Tibial nerve (tissue), 4 donors: ENCODE measurements at places on chromosomes 6 and 20. TPM values are rescaled to one million over a fixed set of nuclear protein-coding genes. Genes with fewer than 3 reads are reported as not detected.
A peak's percentile ranks its signal among the peaks of the same experiment; 100 is the strongest.

The MAPK13 gene
- 2.7 TPM for total RNA-seq

The SAPCD1 gene
- total RNA-seq, result 5.5 TPM

The FBXL4 gene
- total RNA-seq, result 38.0 TPM

The WASF1 gene
- total RNA-seq, result 8.5 TPM

The GNAS gene
- total RNA-seq, result 554 TPM

The RIN2 gene
- 91.5 TPM for total RNA-seq

DNA sequence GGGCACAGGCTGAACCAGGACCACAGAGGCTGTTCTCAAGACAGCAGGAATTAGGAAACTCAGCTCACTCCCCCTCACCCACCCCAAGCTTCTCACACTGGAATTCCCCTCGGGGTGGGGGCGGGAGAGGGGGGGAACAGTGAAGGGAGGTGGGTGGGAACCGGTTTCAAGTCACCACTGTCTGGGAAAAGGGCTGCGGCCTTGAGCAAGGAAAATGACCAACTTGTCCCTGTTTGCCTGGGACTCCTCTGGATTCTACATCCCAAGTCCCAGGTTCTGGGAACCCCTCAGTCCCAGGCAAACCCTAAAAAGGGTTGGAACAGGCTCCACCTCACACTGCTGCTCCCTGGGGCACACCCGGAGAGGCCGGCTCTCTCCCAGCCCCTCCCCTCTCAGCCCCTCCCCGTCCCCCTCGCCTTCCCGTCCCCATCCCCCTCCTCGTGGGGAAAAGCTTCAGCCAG is 230.7 kb downstream of the TFAP2C start:
- no peaks in the 10 kb centered on the region for H3K27me3 ChIP-seq
- H3K4me3 ChIP-seq, result no peak overlapping the region
- H3K27ac ChIP-seq, result no peak overlapping the region
- peaks cover 10% of the 10 kb centered on the region for H3K4me1 ChIP-seq
- DNase-seq, result no peak

- no peaks in the 10 kb centered on the region for H3K4me1 ChIP-seq
- H3K4me3 ChIP-seq, result no peak overlapping the region
- H3K36me3 ChIP-seq, result no peaks in the 10 kb centered on the region
- H3K27me3 ChIP-seq, result no peaks in the 10 kb centered on the region
Measured at GRCh38 chr20:6786548-6786947, 19.1 kb downstream of the BMP2 start.

DNA sequence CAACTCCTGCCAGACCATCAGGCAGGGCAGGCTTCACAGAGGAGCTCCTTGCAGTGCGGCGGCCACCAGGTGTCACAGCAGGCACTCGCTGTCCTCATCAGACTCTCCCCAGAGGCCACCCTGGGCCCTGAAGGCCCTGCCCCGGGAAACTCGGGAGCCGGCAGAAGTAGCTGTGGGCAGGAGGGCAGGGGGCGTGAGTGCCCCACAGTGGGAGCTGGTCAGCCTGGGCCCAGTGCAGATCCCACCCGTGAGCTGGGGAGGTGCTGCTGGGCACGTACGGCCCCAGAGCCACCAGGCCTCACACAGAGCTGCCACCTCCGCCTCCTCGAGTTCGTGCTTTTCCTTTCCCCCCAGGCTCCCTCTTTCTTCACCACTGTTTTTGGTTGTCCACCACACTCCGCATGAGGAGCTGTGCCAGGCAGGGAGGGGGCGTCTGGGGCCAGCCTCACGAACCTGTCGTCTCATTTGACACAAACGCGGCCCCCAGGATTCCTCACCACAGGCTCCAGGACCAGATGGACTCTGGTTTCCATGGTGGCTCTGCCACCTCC is 33.8 kb downstream of the FRMD1 start:
- no peak for DNase-seq
- H3K4me3 ChIP-seq, result no peak overlapping the region
- H3K4me1 ChIP-seq, result no peaks in the 10 kb centered on the region
- H3K27me3 ChIP-seq, result no peaks in the 10 kb centered on the region
- no peaks in the 10 kb centered on the region for H3K36me3 ChIP-seq

DNA sequence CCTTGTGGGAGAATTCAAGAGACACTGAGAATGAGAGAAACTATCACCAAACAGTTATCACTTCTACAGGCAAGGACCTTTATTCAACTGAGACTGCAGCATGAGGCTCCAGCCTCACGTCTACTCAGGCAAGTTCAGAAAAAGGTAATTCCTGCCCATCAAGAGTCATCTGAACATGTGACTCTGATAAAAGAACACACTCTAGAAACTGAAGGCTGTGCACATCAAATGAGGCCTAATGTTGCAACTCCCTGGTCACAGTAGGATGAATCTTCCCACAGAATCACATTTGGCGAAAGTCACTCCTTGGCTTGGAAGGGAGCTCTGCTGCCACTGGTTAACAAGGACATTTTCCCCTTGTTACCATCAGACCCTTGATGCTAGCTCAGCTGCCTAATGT is 71.2 kb upstream of the EMILIN3 start:
- H3K4me3 ChIP-seq, result no peak overlapping the region
- H3K36me3 ChIP-seq, result no peaks in the 10 kb centered on the region
- H3K27ac ChIP-seq, result no peak overlapping the region
- H3K4me1 ChIP-seq, result no peaks in the 10 kb centered on the region
- no peak for DNase-seq

DNA sequence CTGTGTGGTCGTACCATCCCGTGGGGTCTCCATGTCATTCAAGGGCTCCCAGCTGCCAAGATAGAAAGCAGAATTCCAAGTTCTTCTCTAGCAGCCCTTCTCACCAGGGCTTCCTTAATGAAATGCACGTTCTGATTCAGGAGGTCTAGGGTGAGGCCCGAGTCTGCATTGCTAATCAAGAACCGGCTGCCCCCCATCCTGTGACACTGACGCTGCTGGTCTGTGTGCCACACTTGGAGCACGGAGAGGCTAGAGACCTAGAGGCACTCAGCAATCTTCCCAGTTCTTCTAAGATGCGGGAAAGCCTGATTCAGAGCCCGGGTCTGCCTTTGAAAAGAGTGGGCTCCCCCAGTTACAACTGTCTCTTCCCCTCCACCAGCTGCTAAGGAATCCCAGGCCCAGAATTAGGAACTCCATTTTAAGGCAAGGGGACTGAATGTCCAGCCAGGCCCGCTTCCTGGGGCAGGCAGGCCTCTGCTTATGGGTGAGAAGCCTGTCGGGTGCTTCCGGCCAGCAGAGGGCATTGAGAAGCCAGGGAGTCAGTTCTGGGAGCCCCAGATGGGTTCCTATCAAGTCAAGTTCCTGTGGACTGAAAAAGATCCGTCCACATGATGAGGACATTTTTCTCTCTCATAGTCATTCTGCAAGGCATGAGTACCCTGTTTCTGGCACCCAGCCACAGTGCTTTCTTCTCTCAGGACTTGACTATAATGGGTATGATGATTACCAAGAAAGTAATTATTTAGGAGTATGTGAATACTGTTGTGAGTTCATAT is 69.8 kb upstream of the RIN2 start:
- H3K4me1 ChIP-seq, result no peaks in the 10 kb centered on the region
- peak; percentile 73 for DNase-seq
- no peak overlapping the region for H3K4me3 ChIP-seq
- no peaks in the 10 kb centered on the region for H3K27me3 ChIP-seq
- no peaks in the 10 kb centered on the region for H3K36me3 ChIP-seq
- H3K27ac ChIP-seq, result no peak overlapping the region

DNA sequence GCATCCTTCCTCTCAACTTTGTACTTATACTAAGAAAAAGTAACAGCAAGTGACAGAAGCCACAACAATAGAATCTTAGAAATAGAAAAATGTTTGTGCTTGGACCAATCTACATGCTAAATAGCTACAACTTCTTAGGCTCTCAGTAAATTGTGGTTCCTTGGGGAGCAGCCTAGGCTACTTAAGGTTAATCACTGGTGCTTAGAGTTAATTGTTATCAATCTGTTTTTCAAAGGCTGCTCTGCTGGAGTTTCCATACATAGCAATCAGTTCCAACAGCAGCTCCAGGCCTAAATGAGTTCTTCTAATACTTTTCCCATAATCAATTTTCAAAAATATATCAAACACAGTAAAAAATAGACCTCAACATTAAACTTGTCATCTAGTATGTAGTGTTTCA is 571.4 kb downstream of the EPHA7 start:
- DNase-seq, result no peak
- H3K36me3 ChIP-seq, result no peaks in the 10 kb centered on the region
- no peak overlapping the region for H3K27ac ChIP-seq
- H3K4me1 ChIP-seq, result no peaks in the 10 kb centered on the region
- H3K27me3 ChIP-seq, result no peaks in the 10 kb centered on the region

DNA sequence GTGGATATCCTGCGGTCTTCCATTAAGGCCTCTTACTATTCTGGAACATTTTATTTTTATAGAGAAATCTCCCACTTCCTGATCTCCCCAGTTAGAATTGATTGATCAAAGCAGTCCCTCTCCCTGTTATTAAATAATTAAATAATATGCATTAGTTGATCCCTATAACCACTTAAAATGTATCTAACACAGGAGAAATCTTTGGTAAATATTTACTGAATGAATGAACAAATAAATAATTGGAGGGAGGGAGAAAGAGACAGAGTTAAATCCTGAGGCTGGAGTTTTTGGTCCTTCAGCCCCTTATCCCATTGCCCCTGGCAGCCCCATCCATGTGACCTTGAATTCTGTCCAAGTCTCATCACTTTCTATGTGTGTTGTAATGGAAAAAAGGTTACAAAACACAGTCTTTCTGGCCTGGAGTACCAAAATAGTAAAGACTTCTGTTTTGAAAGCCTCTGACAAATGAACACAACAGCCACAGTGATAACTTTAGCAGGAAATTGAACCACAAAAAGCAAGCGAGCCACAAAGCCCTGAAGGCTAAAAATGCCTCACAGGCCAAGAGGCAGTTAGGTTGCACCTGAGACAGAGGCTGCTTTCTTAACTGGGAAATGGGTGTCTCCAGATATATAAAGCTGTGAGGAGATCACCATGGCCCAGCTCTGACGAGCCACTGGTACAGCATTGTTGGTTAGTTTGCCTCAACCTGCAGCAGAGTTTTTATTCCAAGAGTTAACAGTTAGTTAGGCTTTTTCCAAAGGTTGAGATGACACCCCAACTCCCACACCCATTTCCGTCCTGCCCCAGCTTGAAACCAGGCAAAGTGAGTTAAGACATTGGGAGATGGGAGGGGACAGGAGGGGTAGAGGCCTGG is 11.3 kb downstream of the NT5E start:
- H3K27me3 ChIP-seq, result no peaks in the 10 kb centered on the region
- H3K27ac ChIP-seq, result peak overlapping the region; percentile 84

DNA sequence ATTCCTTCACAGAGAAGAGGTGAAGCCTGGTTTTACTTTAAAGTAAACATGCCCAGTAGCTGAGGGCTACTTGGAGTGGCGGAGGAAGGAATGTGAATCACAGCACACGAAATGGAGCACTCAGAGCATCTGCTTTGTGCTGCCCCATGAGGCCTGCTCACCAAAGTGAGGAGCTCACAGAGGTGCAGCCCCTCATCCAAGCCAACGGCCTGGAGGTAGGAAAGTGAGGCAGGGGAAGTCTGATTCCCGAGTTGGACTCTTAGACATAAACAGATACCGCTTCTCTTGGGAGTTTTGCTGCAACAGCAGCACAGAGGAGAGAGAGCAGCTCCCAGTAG is 3.6 kb downstream of the YTHDF1 start:
- no peak for DNase-seq
- peaks cover 21% of the 10 kb centered on the region for H3K4me1 ChIP-seq
- H3K36me3 ChIP-seq, result peaks cover 7% of the 10 kb centered on the region
- H3K27ac ChIP-seq, result no peak overlapping the region
- H3K4me3 ChIP-seq, result no peak overlapping the region
- no peaks in the 10 kb centered on the region for H3K27me3 ChIP-seq

- H3K36me3 ChIP-seq, result no peaks in the 10 kb centered on the region
- H3K4me1 ChIP-seq, result peaks cover 4% of the 10 kb centered on the region
- no peak for DNase-seq
- H3K27ac ChIP-seq, result peak overlapping the region; percentile 28
Measured at GRCh38 chr20:10508468-10509251, 73.6 kb downstream of the SLX4IP start.

DNA sequence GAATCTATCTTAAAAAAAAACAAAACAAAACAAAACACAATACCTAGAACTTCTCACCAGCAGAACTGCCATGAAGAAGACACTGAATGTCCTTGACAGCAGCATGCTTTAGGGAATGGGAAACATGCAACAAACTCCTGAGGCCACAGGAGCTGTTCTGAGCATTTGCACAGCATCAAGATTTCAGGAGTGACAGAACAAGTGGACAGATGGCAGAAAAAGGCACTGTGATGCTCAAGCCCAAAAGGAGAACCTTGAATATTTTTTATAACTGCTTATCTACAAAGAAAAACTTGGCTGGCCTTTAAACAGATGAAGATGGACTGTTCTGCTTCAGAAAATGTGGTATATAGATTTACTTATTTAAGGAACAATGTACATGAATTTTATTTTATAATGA is 158.9 kb downstream of the RALGAPA2 start:
- H3K4me1 ChIP-seq, result no peaks in the 10 kb centered on the region
- no peaks in the 10 kb centered on the region for H3K27me3 ChIP-seq
- DNase-seq, result no peak
- H3K36me3 ChIP-seq, result no peaks in the 10 kb centered on the region
- no peak overlapping the region for H3K27ac ChIP-seq

DNA sequence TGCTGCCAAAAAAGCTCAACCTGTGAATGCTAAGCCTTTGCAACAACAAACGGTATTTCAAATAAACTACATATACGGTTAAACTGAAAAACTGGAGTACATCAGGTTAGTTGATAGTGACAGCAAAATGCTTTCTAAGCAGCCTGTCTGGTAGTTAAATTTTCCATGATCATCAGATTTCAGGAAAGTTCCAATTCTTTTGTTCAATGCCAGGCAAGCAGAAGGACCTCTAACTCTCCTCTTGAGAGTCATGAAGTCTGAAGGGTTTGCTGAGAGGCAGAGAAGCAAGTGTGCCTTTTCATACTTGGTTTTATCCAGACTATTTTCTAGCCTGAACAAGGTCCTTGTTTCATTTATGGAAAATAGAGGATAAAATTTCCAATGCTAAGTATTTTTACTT is 4.5 kb downstream of the FLRT3 start:
- H3K4me1 ChIP-seq, result no peaks in the 10 kb centered on the region
- no peak overlapping the region for H3K27ac ChIP-seq
- H3K36me3 ChIP-seq, result no peaks in the 10 kb centered on the region
- no peak overlapping the region for H3K4me3 ChIP-seq

DNA sequence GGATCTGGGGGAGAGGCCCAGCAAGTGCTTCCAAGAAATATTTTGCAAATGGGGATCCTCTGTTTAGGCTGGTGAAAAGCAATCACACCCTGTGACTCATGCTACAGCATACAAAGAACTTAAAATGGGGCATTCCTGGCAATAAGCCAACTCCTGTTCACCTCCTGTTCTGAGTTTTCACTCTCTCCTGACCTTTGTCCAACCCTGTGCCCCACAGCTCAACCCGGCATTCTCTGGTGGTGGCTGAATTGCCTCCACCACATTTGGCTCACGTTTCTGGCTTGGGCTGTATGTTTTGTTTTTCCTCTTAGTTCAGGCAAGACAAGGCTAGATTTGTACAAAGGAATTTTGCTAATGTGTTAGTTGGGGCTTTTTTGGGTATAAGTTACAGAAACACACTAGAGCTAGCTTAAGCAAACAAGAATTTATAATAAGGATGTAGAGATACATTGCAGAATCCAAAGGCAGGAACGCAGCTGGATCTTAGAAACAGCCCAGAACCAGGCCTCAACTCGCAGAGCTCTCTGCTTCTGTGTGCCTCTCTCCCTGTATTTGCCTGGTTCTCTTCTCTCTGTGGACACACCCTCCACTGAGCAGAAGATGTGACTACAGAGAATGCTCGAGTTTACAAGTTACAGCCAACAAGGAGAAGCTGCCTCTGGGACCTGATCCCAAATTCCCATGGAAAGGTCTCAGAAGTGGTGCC is 9.4 kb downstream of the ABCC10 start:
- H3K4me1 ChIP-seq, result peaks cover 18% of the 10 kb centered on the region
- no peaks in the 10 kb centered on the region for H3K27me3 ChIP-seq
